Activated T-cell treated with anti-CD3 and anti-CD28 coated beads, Interleukin-2, amount 50 U/mL, for 48 hours (primary cell): ENCODE measurements at places on chromosomes 2 and 18.
A peak's percentile ranks its signal among the peaks of the same experiment; 100 is the strongest.

GRCh38 chr2:57855212-57855611, 191.4 kb upstream of the VRK2 start:
- no peak for DNase-seq

GRCh38 chr2:180706694-180707093, 273.7 kb upstream of the UBE2E3 start:
- no peak for DNase-seq

DNA sequence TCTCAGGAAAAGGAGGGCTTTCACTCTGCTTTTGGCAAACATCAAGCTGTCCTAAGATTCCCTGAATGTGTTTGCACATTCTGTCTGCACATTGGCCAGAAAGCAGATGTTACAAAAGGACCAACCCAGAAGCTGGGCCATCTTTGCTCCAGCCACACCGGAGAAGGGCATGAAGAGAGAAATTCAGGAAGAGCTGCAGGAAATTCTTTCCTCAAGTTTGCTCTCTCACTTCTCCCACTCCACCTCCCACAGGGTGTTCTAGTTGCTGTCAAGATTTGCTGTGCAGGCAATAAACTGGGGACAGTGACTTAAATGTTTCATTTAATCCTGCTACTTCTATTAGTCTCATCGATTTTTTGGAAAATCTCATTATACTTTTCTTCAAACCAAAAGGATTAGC, 137.7 kb upstream of the UNC80 start:
- no peak for DNase-seq

GRCh38 chr2:134491771-134492441, 226.9 kb downstream of the TMEM163 start:
- DNase-seq, result no peak

DNA sequence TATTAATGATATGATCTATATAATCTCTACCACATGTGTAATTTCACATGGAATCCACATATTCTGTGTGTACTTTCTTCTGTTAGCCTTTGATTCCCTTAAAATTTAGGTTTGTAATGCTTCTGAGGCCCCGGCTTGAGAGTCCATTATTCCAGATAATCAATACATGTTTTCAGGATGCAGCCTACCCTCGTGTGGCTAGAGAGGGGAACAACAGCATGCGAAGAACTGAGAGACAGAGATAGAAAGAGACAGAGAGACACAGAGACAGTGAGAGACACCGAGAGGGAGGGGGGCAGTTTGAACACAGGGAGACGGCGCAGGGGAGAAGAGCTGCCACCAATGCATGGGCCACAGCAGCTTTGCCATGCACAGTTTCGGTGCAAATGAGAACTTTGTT, 185.4 kb downstream of the SNTG2 start:
- no peak for DNase-seq

DNA sequence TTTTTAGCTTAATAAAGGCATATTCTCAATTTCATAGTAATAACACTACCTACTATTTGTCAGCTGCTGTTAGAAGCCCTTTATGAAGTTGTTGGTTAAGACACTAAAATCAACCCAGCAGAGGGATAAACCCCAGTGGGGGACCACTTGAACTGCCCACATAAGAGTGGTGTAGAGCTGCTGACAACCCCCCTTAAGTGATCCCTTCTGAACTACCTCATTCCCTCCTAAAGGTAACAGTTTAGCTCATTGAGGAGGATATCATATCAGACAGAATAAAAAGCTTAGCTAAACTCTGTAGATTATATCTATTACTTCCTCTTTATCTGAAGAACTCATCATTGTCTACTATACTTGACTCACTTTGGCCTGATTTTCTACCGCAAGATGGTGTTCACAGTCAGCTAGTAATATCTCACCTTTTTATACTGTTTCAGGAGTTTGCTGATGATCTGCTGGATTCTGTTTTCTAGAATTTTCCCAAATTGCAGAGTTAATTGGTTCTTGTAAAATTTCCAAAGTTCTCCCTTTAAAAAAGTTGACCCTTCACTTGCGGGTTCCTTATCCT, 16.2 kb downstream of the GALM start:
- no peak for DNase-seq

DNA sequence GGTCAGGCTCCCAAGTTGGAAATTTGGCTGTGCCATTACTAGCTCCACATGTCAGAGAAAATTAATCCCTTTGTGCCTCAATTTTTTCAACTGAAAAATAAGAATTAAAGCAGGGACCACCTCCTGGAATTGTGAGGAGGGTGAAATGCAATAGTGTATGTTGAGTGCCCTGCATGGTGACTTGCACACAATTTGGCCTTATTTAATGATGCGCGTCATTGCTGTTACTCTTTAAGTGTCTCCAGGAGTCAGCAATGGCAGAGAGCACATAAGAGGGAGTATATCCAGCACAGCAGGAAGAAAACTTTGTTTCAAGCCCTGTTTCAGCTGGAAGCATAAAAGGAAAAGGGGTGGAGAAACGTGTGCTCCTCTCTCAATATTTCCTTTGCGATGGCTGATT, 215.8 kb downstream of the ALK start:
- DNase-seq, result no peak

- DNase-seq, result no peak
These were observed 22.4 kb upstream of the MGAT5 start for GRCh38 chr2:134231301-134231964.

DNA sequence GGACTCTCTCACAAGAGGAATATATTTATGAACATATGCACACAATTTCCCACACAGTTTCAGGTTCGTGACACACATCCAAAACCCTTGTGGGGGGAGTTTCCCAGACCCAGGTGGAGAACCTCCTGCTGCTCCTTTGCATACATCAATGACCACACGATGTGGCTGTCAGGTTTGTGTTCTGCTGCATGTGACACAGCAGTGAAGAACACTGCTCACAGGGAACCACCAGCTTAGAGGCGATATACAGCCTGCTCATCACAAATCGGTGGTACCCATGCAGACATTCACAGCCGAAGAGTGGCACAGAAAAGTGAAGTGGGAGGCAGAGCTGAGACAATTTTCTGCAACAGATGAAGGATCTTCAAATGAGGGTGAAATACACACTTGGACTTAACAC, 175.6 kb upstream of the ZFP36L2 start:
- DNase-seq, result peak; percentile 38

GRCh38 chr2:138201286-138201685, 237.0 kb downstream of the HNMT start:
- DNase-seq, result no peak

- peak; percentile 13 for DNase-seq
These were observed 58.4 kb downstream of the BIN1 start for GRCh38 chr2:127048618-127048935.

GRCh38 chr2:49928551-49928950, 774.2 kb upstream of the FSHR start:
- DNase-seq, result no peak

DNA sequence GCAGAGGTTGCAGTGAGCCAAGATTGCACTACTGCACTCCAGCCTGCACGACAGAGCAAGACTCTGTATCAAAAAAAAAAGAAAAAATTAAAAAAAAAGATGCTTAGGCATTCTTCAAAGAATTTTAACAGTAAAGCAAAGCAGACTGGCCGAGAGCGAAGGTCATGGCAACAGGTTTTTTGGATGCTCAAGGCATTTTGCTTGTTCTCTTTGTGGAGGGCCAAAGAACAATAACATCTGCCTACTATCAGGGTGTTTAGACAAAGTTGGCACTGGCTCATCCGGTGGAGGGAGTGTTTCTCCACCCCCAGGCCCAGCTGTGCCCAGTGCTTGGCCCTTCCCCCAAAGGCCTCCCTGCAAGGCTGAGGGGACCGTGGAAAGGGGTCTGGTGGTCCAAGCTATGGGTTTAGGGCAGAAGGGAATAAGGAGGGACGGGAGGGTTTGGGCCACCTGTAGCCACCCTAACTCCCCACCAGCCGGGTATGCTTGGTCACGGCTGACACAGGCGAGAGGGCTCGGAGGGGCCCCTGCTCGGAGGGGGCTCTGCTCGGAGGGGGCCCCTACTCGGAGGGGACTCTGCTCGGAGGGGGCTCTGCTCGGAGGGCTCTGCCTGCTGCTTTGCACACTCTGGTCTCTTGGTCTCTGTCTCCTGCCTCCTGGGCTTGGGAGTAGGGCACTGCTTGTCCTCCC, 26.7 kb upstream of the ALLC start:
- DNase-seq, result no peak

GRCh38 chr2:237590272-237591140, at the start of gene RAB17:
Gene RAB17, minus strand, starts transcription at chr2:237590734. Its CDS starts 4,580 bp downstream, at chr2:237586154.
- no peak for DNase-seq

DNA sequence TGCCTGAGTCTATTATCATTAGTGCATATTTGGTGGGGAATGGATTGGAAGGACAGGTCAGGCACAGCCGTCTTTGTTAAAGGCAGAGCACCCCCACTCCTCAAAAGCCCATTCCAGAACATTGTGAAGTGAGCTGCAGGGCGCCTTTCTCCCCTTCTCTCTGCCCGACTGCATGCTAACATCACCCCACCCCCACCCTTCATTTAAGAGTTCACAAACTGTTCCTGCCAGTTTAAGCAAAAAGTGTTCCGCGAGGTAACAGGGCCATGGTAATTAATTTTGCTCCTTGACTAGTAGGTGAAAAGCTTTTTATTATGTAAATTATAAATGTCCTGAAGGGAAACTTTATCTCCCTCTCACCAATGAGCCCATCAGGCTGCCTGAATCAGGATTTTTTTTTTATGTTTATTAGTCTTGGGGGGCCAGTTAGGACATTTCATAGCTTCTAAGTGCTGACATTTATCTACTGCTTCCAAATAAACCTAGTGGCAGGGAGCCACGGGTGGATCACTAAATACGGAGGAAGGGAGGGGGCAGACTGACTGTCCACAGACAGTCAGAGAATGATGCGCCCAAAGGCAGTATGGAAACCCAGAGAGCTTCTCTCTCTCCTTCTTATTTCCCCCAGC, 99.4 kb downstream of the FTCDNL1 start:
- no peak for DNase-seq

GRCh38 chr2:170206805-170207407, 29.0 kb downstream of the MYO3B start:
- no peak for DNase-seq

GRCh38 chr18:68445136-68445535, 269.8 kb downstream of the TMX3 start:
- DNase-seq, result no peak

DNA sequence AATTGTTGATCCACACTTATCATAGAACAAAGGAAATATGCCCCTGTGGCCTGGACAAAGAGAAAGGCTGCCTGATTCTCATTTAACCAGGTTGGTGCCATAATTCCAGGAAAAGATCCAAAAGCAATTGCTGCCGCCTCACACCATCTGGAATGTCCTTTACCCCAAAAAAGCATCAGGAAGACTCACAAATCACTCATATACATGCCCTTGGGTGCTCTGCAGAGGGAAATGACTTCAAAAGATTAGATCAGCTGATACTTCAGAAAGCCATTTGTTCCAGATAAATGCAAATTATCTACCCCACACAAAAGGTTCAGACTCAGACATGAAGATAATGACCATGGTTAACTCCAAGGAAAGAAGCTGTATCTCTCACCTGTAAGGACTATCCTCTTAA, 285.8 kb downstream of the C1D start:
- DNase-seq, result no peak

DNA sequence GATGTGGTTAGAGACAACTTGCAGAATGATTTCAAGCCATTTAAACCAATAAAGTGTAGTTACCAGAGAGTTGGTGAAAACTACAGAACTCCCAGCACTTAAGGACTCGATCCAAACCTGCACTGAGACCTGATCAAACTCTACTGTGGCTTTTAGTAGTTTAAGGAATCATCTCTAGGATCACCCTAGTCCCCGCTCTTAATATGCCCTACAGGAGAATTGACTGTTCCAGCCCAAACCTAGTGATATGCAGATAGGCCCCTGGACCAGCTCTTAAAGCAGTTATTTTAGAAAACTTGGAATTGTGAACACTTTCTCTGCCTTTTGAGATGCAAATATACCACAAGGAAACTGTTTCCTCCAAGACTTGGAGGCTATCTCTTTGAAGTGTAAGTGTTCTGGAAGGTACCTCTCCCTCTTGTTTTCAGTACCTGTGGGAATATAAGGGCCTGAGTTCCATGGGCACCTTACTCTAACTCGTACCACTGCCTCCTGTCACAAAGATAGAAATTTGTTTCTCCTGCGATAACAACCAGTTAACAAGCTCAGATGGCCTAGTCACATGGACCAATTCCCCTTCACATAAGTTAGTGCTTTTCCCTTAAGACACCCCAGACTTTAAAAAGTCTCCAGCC, 1367.2 kb upstream of the SLC39A10 start:
- no peak for DNase-seq

DNA sequence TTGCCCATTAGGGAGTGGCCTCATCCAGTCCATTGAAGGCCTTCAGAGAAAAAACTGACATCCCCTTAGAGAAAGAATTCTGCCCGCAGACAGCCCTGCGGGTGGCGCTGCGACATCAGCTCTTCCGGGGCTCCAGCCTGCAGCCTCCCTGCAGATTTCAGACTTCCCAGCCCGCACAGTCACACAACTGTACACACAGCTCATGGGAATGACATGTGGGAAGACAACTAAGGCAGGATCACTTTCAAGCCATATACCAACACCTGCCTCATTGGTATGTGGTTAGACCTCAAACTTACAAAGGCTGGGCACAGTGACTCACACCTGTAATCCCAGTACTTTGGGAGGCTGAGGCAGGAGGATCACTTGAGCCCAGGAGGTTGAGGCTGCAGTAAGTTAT, 24.8 kb upstream of the TUBB6 start:
- DNase-seq, result no peak

DNA sequence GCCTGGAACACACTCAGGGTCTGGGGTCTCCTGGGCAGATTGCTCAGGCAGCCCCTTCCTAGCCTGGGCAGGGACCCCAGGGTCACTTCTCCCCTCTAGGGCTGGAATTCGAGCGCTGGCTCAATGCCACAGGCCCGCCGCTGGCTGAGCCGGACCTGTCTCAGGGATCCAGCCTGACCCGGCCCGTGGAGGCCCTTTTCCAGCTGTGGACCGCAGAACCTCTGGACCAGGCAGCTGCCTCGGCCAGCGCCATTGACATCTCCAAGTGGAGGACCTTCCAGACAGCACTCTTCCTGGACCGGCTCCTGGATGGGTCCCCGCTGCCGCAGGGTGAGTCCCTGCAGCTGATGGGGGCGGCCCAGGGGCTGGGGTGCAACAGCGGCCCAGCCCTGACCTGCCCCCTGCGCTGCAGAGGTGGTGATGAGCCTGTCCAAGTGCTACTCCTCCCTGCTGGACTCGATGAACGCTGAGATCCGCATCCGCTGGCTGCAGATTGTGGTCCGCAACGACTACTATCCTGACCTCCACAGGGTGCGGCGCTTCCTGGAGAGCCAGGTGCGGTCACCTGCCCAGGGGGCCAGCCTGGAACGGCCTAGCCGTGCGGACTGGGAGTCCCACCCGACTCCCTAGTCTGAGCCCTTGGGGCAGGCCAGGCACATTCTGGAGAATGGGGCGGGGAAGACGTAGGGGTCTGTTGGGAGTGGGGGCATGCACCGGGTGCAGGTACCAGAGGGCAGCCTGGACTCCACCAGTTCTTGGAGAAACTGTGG, 8.3 kb downstream of the RNPEPL1 start:
- DNase-seq, result no peak

GRCh38 chr18:47175283-47175897, 774 bp downstream of the IER3IP1 start:
- peak; percentile 26 for DNase-seq

GRCh38 chr2:232022718-232023117, 61.2 kb downstream of the DIS3L2 start:
- no peak for DNase-seq
